Karpas-422 (cell line): ENCODE measurements at places on chromosomes 4 and X. TPM values are rescaled to one million over a fixed set of nuclear protein-coding genes. Genes with fewer than 3 reads are reported as not detected.

- DNase-seq, result no peak
These were observed 732 bp upstream of the ADRA2C start for GRCh38 chr4:3765271-3766035.

- no peak for DNase-seq
These were observed 608.1 kb upstream of the AADAT start for GRCh38 chr4:170697845-170698244.

- no peak for DNase-seq
These were observed 43.9 kb upstream of the PSAPL1 start for GRCh38 chr4:7478665-7479064.

DNA sequence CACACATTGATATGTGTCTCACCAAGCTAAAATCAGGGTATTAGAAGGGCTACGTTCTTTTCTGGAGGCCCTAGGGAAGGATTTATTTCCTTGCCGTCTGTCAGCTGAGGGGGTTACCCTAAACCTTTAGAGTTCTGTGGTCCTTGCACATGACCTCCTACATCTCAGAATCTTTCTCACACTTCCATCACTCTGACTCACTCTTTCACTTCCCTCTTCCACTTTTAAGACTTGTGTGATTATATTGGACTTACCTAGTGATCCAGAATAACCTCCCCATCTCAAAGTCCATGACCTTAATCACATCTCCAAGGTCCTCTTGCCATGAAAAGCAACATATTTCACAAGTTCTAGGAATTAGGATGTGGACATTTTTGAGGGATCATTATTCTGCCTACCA lies 53.6 kb upstream of the FUNDC1 start:
- DNase-seq, result peak; percentile 40

GRCh38 chrX:40310447-40310846 lies 212.7 kb upstream of the BCOR start:
- no peak for DNase-seq

- peak; percentile 57 for DNase-seq
These were observed 942 bp upstream of the APLN start for GRCh38 chrX:129655547-129656249.

GRCh38 chr4:4356106-4357041 lies 30.5 kb upstream of the NSG1 start:
- DNase-seq, result no peak

DNA sequence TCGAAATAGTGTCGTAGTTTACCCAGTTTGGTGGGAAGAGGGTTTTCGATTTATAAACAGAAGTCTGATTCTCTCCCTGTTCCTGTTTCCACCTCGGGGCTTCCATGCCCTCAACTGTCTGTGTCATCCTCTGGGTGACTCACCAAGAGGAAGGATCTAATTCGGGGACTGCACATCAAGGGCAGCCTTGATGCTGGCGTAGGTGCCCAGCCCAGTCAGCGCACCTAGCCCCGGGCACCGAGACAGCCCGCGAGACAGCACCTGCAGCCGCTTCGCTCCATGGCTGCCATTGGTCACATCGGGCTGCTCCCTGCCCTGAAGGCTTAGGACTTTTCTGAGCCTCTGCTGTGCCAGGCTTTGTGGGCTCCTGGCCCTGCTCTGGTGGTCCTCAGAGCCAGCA lies 7.7 kb downstream of the ABCD1 start:
- DNase-seq, result no peak

- no peak for DNase-seq
These were observed 1521.3 kb upstream of the AGA start for GRCh38 chr4:178963446-178964045.

DNA sequence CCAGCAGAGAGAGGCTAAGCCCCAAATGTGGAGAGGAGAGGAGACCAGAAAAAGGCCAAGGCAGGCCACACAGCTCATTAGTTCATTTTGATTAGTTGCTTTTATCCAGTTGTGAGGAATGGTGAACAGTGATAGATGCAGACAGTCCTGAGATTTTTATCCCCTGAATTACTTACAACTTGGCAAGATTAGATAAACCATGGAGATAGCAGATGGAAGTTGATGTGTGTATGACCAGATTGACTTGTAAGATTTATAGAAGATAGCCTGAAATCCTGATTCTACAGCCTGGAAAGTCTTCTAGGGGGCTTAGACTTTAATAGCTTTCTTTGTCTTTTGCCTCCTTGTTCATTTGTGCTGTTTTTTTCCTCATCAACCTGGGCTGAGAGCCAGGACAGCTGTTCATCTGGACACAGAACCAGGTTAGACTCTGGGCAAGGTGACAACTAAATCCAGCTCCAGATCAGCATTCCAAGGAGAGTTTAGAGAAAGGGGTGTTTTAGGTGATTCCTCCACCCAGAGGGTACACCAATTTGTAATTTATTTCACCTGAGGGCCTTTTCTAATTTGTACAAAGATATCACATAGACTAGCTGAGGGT lies 215.5 kb downstream of the SPATA18 start:
- no peak for DNase-seq

- DNase-seq, result no peak
These were observed 20.8 kb upstream of the FAM13A start for GRCh38 chr4:89077761-89078160.

DNA sequence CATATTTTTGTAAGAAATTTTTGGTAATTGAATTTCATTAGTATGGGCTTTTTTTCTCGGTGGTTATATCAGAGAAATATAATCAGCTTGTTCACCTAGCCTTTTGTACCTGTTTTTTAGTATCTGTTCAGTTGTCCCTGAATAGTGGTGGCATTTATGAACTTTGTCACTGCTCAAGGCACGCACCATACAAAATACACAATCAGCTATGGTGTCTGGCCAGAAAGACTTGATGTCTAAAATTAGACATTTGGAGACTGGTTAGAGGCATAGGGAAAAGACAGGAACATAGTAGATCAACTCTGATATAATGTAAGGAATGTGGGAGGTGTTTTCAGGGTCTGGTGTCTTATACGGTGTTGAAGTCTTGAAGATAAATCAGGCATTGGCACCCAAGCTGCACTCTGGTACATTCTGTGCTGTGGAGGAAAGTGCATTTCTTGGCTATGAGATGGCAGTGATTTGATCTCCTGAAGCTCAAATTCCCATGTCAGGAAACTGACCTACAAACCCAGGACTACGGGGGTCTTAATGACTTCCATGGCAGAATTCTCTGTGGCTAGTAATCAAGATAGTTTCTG lies 3.6 kb downstream of the ART3 start:
- DNase-seq, result no peak

DNA sequence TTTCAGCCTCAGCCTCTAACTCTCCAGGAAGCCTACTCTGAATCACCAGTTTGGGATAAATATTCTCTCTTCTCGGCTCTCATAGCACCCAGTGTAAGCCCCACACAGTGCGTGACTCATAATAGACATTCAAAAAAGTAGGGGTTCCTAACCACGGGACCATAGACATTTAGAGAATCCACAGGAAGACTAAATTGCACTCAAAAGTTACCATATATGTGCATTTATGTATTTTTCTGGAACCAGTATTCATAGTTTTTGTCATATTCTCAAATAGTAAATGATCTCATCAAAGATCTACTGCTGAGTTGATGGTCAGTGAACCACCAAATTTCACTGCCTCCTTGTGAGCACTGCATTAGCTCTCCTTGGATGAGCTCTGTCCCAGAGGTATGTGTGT lies 625.7 kb downstream of the SMARCA1 start:
- DNase-seq, result no peak

- no peak for DNase-seq
These were observed 57.3 kb upstream of the SHISA3 start for GRCh38 chr4:42339935-42340406.

The ETDA gene
- not detected in 2 replicates for total RNA-seq

The F8A1 gene
- 8.4 and 9.1 TPM in 2 replicates for total RNA-seq

The KLF8 gene
- total RNA-seq, result 0.07 and 0.26 TPM in 2 replicates

The SAGE1 gene
- not detected in 2 replicates for total RNA-seq

The VEGFD gene
- total RNA-seq, result not detected in 2 replicates

The CXCL6 gene
- total RNA-seq, result not detected in 2 replicates

The TCP11X1 gene
- total RNA-seq, result not detected in 2 replicates

The FAM47A gene
- total RNA-seq, result not detected in 2 replicates

The ABLIM2 gene
- not detected in 2 replicates for total RNA-seq

The EFNB1 gene
- 0.67 and 2.5 TPM in 2 replicates for total RNA-seq
